ENCODE measurements at places on chromosomes 5 and 9. TPM values are rescaled to one million over a fixed set of nuclear protein-coding genes. Genes with fewer than 3 reads are reported as not detected.

DNA sequence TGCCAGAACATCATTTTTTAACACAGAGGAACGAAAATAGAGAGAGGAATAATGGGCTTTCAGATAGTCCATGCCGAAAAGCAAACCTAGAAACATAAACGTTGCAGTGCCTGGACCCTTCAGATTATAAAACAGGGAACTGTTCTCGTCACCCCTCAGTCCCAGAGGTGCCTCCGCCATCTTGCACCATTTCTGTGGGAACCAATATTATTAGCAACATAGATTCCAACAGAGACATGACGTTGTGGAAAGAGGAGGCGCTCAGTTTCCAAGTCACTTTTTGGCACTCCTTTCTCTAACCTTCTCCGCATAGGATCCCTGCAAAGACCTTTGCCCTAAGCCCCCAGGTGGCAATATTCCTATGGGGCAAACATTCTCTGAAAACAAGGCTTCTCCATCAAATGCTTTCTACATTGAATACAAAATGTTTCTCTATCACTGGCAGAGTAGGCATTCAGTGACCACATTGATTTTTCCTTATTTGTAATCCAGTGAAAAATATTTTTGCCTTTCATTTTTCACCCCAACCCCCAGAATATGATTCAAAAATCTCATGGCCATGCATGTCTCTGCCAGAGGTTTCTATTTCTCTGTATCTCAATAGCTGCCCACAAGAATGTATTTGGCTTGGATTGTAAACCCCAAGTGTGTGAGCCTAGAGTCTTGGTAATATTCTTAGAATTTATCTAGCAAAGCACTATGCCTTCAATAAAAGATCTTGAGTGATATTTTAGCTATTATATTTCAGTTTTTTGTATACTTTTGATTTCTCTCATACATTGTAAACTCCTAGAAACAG, 500.8 kb upstream of the WWC1 start:
- no peaks in the 10 kb centered on the region for H3K27me3 ChIP-seq
- no peak overlapping the region for H3K27ac ChIP-seq
- H3K4me1 ChIP-seq = no peaks in the 10 kb centered on the region
- no peak for DNase-seq
- H3K36me3 ChIP-seq = no peaks in the 10 kb centered on the region
- no peak overlapping the region for H3K4me3 ChIP-seq

DNA sequence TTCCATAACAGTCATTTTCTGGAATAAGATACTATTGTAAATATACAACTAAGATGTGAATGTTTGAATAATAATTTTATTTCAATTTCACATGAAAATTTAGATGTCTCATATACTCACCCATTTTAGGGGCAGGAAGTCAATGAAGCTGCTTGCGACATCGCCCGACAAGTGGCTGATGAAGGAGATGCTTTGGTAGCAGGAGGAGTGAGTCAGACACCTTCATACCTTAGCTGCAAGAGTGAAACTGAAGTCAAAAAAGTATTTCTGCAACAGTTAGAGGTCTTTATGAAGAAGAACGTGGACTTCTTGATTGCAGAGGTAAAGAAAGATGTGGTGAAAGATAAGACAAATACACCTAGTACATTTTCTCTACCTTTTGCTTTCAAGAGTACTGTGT, 8.6 kb downstream of the BHMT start:
- no peaks in the 10 kb centered on the region for H3K27me3 ChIP-seq
- H3K27ac ChIP-seq = no peak overlapping the region
- no peaks in the 10 kb centered on the region for H3K4me1 ChIP-seq

DNA sequence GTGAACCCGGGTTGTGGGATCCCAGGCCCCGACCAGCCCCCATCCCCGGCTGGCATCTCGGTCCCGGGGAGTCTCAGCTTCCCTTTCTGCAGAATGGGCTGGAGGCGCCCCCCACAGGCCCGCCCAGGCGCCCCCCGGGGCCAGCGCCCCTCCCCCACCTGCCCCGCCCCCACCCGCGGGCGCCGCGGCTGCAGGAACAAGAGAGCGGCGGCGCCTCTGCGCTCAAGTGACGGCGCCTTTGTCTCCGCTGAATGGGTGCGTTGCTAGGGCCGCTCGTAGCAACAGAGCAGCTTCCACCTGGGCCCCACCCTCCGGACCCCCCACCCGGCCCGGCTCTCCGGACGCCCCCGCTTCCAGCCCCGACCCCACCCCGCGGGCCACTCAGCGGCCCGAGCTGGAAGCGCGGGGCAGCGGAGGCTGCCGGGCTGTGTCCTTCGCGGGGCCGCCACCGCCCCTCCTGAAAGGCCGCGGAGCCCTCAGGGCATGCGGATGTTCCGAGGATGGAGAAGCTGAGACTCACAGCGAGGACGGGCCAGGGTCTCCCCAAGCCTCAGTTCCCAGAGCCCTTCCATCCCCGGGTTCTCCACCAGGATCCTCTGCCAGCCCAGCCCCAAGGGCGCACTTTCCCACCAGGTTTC, 27.5 kb downstream of the ADGRD2 start:
- H3K27ac ChIP-seq = no peak overlapping the region
- H3K4me1 ChIP-seq = peaks cover 5% of the 10 kb centered on the region
- no peaks in the 10 kb centered on the region for H3K36me3 ChIP-seq
- peaks cover 62% of the 10 kb centered on the region for H3K27me3 ChIP-seq
- DNase-seq = no peak

DNA sequence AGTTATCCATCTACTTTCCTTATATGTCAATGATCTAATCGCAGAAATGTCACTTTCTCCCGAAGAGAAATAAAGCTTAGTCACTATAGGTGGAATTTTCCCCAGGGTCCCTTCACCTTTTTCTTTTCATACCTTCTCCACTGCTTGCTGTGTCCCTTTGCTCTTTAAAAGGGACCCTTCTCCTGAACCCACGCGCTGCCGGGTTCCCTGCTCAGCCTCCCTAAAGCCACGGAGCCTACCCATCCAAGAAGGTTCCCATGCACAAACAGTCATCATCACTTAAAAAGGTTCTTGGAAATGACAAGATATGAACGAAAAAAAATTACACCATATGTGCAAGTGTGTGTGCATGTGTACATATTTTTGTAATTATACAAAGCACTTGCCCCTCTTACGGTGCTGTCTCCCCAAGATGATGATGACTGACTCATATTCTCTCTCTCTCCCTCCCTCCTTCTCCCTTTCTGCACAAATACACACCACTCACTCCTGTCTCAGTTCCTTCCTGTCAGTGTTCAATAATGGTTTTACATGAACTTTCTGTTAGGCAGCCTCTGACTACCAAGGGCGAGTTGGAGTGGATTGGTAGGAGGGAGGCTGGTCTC, 1.5 kb upstream of the PTPRD start:
- H3K27me3 ChIP-seq = peaks cover 6% of the 10 kb centered on the region
- no peaks in the 10 kb centered on the region for H3K36me3 ChIP-seq
- no peak overlapping the region for H3K27ac ChIP-seq
- DNase-seq = no peak
- no peak overlapping the region for H3K4me3 ChIP-seq
- no peaks in the 10 kb centered on the region for H3K4me1 ChIP-seq

DNA sequence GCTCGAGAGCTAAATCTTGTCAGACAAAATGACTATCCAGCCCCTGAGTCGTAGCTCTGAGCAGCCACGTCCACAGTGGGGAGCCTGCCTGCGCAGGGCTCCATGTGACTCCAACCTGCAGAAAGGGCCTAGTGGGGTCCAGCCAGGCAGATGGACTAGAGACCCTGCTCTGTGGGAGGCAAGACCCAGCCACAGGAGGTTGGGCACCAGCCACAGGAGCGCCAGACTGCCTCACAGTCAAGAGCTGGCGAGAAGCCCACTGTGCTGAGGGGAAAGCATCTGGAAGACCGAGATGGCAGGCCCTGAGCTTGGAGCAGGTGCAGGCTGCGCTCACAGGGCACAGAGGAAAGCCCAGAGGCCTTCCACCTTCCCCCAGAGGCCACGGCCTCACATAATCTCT, 61.4 kb downstream of the C5orf15 start:
- no peaks in the 10 kb centered on the region for H3K36me3 ChIP-seq
- H3K4me1 ChIP-seq = no peaks in the 10 kb centered on the region
- H3K27me3 ChIP-seq = peaks cover 3% of the 10 kb centered on the region
- no peak overlapping the region for H3K4me3 ChIP-seq

DNA sequence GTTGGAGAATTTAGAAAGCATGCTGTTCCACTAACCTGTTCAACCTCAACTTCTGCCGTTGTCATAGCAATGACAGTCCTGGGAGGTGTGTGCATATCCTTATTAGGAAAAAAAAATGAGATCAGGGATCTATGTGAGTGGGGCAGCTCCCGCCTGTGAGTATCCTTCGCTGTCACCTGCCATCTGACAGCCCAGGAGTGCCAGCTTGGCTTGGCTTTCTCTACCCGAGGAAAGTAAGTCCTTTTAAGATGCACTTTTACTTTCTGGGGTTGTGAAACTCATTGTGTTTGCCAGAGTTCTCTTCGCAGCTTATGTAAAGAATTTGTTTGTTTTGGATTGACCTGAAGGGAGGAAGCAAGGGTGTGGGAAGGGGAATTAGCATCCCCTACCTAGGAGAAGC, 21.8 kb downstream of the PCDHAC2 start:
- no peaks in the 10 kb centered on the region for H3K4me1 ChIP-seq
- no peak overlapping the region for H3K27ac ChIP-seq
- no peak overlapping the region for H3K4me3 ChIP-seq
- no peak for DNase-seq
- no peaks in the 10 kb centered on the region for H3K36me3 ChIP-seq
- no peaks in the 10 kb centered on the region for H3K27me3 ChIP-seq

FOXD1 gene
- total RNA-seq = not detected

TTC1 gene
- 25.4 TPM for total RNA-seq

Measured in T-cell (primary cell).